ENCODE measurements at places on chromosomes 6 and 20.

DNA sequence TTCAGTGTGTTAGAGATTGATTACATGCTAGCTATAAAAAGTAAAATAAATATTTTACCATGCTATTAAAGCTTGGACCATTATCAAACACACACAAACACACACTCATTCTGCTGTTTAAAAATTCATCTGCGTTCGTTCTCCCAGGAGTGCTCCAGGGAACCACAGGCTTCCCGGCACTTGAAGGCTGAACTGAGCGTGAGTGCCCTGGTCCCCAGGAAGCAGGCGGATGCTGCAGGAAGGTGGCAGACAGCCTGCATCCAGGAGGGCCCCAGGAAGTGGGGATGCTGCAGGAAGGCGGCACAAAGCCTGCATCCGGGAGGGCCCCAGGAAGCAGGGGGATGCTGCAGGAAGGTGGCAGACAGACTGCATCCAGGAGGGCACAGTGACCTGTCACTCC is 147.2 kb upstream of the SNX9 start:
- no peak for DNase-seq

- no peak for DNase-seq
Observed at GRCh38 chr6:80733641-80734040, 627.2 kb downstream of the BCKDHB start.

GRCh38 chr6:134081506-134081905 is 29.1 kb upstream of the SLC2A12 start:
- DNase-seq, result no peak

DNA sequence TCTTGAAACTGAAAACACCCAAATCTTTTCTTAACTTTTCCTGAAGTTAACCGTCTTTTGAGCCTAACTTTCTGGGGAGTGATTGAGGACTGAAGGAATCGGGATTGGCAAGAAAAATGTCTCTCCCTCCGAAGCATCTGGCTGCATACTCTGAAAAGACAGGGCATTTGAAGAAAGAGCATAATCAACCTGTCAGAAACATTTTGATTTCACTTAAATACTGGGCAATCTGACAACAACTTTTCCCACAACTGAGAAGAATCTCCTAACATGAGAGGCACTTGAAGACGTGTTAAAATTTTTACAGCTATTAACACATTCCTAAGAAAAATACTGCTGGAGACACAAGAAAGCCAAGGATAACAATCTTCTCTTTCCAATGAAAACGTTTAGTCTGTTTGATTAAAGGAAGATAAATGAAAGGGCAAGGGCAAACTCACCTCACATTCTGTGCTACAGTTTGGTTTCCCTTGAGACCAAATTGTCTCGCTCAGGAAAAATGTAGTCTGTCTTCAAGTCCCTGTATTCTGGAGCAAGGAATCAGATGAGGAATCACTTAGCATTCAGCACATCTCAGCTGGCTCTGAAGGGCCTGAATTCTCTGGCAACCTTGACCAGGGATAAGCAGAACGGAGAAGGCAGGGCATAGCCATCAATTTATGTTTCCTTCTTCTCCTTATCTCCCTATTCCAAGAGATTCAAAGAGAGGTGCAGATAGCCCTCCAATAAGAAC is 76.1 kb downstream of the TBX18 start:
- DNase-seq, result no peak

DNA sequence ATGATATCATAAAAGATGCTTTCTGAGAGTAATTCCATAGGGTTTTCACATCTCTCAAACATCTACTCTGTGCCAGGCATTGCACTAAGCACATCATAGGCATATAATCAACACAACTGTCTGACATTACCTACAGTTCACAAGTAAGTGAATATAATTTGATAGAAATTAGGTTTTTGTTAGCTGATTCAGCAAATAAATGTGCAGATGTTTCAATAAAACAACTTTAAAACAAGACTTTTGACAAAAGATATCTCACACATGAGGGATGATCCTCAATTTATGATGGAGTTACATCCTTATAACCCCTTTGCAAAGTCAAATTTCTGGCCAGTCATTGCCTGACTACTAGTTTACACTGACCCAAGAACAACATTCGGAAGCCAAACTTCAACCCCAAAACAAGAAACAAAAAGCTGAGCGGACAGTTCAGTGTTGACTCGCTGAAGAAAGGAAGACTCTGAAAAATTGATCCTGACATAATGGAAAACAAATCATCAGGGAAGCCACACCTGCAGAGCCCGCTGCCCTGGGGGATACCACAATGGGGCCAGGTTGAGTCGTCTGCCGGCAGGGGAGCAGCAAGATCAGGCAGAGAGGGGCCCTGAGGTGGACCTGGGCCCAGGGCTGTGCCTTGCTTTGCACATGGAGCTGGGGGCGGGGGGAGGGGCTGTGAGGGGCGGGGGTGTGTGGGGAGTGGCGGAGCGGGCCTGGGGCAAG is 739.2 kb upstream of the GJE1 start:
- no peak for DNase-seq

DNA sequence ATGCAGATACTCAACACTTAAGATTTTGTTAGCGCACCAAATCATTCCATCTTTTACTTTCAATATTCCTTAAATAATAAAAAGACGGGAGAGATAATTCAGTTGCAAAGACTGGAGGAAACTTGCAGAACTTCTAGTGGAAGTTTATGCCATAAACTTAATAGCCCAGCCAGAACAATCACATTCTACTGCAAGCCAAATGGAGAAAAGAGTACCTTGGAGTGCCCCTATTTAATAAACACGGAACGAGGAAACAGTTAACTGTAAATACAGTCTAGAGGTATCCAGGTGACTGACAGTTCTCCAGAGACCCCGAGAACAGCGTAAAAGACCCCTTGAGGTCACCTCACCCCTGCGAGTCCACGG is 635 bp downstream of the SLC35B3 start:
- DNase-seq, result no peak

DNA sequence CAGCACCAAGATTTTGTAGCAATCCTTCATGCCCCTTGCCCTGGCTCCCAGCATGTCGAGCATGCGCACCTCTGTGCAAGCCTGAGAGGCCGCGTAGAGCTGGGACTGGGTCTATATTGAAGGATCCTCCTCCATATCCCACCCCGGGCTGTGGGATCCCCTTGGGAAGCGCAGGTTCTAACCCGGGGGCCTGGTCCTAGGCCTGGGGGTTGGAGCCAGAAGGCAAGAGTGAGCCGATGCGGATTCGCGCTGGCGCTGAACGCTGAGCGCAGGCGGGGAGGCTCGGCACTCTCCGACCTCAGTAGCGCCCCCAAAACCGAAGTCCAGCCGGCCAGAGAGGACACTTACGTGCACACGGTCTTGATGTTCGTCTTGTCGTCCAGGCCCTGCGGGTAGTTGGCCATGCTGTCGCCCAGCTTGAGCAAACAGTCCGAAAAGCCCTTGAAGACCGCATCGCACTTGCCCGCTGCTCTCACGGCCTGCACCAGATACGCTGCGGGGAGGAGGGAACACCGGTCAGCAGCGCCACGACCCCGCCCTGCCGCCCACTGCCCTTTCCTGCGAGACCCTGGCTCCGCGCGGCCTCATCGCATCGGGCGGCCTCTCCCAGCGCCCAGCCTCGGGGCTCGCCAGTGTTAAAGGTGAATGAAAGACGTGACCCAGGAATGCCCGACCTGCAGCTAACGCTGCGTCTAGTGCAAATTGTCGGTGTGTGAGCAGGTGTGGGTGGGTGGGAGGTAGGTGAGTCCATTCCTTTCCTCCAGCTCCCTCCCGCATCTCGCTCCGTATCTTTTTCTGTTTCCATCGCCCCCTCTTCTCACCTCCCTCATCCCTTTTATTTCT is 4.5 kb downstream of the NRN1 start:
- DNase-seq, result no peak

DNA sequence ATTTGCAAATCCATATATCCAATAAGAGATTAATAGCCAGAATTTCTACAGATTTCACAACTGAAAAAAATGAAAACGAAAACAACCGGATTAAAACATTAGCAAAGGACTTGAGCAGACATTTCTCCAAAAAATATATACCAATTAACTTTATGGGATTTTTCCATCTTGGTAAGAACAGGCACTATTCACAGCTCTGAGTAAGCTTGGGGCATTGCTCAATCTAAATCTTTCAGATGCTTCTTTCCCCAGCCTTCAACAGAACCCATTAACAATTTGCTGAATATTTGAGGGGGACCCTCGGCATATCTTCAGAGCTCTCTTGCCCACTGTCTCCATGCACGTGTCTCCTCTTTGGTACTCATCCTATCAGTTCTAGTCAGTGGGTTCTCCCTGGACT is 111.7 kb upstream of the CD93 start:
- no peak for DNase-seq

DNA sequence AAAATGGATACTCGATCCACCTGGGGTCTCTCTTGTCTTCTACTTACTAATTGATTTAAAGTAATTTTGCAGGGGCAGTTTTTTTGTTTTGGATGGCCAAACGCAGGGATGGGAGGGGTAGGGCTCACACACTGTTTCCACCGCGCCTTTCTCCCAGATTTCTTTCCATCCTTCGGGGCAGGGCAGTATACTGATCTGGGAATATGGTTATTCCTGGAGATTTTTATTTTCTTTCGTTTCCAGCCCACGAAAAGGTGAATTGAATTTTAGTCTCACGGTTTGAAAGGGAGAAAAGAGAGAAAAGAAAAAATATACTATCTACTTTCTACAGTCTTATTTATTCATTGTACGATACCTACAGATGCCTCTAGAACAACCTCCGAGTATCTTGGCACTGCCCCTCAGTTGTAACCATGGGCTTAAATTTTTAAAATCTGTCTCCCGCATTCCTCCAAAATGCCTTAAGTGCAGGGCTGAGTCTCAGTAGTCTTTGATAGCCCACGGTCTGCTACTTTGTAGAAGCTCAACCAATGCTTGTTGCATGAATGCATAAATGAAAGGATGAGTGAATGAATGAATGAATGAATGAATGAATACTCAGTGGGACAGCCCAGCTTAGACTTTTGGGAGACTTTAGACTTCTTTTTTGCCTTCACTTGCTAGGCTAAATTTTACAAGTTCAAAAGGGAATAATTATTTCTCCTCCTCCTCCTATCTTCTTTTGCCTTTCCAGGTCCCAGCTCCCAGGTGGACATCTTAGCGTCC is 18.1 kb upstream of the TRIM27 start:
- no peak for DNase-seq

- DNase-seq, result no peak
Observed at GRCh38 chr6:120960761-120961160, 373.5 kb downstream of the TBC1D32 start.

GRCh38 chr6:90819483-90819882 is 232.6 kb upstream of the MAP3K7 start:
- DNase-seq, result no peak

GRCh38 chr20:4946585-4946984 is 54.7 kb downstream of the SLC23A2 start:
- DNase-seq, result no peak

GRCh38 chr6:129766959-129767728 is 57.2 kb upstream of the ARHGAP18 start:
- DNase-seq, result no peak

DNA sequence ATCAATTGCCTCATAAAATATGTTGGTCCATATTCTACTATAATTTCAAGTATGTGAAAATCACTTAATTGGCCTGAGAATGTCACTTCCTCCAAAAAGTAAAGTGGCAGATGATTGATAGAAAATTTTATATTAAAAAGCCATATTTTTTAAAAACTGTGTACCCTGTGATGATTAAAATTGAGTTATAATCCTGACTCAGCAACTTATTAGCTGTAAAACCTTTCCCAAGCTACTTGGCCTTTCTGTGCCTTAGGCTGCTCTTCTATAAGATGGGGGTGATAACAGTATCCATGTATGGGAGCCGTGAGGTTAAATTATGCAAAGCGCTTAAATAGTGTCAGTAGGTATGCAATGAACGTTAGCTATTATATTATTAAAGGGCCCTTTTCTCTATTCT is 524.4 kb downstream of the TFAP2A start:
- DNase-seq, result no peak

GRCh38 chr6:27562027-27562410 is 89.1 kb upstream of the ZNF184 start:
- DNase-seq, result no peak

DNA sequence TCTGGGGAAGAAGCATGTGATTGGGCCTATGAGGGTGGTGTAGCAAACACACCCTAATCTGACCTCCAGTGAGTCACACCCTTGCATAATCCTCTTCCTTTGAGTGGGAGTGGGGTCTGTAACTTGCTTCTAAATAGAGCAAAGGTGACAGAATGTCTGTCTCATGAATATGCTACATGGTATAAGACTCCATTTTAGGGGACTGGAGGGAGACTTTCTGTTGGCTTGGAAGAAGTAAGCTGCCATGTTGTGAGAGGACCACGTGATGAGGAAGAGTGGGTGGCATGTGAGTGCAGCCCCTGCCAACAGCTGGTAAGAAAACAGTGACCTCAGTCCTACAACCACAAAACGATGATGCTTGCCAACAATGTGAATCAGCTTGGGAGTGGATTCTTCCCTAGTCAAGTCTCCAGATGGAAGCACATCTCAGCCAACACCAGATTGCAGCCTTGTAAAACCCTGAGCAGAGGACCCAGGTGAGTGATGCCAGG is 3.7 kb downstream of the AK9 start:
- DNase-seq, result no peak

DNA sequence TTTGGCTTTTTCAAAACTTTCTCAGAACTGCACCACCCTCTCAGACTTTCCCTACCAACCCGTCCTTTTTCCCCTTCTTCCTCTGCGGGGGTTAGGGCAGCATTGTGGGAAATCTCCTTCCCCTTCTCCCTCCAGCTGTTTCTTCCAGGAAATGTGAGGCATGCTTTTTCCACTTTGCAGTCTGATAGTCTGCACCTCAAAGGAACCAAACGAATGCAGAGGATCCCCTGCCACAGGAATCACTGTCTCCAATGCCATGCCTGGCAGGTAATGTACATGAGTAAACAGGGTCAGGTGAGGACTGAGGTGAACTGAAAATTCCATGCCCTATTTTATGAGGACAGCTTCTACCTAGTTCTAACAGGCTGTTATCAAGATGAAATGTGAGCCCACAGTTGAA is 218.4 kb downstream of the BCAS1 start:
- DNase-seq, result no peak

DNA sequence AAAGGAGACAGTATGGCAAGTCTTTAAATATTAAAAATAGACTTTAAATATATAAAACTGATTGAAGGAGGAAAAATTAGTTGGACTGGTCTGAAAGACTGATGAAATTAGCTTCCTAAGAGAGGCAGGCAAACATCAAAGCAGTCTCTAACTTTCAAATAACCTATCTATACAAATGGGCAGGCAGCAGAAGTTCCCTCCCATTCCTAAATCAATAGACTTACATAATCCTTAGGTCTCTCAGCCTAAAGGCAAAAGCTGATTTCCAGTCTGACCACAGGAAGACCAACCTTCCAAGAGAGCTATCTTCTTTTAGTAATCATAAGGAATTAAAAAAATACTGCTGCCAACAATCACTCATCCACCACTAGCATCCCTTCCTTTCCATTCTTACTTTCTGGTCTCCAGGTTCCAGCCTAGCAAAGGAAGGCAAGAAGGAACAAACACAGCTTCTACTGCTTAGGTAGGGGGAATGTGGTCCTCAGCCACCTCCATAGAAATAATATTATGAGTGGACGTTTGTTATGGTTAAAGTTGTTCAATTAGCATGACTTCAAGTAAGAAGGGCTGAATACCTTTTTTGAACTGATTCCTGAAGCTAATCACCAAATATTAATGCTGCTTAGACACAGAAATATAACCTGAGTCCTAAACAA is 44.1 kb downstream of the SESN1 start:
- no peak for DNase-seq

Data from C1 segment of cervical spinal cord (tissue), 14 donors.